ENCODE measurements at places on chromosomes 4 and X.

DNA sequence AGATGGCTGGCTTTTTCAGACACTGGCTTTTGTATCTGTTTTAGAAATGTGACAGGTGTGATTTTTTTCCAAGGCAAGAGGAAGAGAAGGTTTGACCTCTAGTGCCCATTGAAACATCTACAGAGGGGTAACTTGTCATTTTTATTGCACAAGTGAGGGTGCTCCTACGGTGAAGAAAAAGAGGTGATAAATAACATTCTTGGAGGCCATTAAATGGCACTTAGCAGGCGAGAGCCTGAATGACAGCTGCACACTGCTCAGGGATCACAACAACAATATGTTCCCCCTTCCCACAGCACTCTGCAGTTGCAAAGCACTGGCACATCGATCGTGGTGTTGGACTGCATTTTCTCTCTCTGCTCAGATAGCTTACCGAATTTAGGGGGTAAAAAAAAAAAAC is 22.9 kb downstream of the FAM184B start:
- DNase-seq = no peak

DNA sequence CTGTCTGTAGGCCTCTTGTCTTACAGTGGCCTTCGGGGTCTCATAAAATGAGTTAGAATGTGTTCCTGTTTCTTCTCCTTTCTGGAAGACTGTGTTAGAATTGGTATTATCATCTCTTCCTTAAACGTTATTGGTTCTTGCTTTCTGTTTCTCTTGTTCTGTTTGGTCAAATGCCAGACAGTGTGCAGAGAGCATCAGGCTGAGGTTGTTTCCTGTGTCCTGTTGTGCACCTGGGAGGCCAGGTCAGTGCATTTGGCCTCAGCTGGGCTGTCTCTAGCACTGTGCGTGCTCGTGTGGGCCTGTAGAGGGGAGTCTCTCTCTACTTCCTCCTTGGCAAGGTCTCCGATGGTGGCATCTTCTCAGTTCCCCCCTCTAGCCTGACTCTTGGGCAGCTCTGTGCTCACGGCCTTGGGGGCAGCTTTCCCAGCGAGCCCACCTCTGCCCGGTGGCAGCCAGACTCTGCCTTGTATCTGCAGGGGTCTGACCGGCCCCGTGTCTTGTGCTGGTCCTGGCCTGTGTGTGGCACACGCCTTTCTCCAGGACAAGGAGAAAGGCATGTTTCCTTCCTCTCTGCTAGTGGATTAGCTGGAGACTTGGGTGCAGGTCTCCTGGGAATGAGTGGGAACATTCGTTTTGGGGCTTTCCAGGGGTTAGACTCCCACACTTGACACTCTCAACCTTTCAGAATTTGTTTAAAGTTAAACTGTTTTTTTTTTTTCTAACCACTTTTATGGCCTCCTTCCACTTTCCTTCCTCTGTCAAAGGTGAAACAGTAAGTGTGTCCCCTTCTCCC is 62.3 kb downstream of the FAM193A start:
- no peak for DNase-seq

GRCh38 chr4:1770791-1771231 is 22.3 kb upstream of the FGFR3 start:
- DNase-seq = no peak

DNA sequence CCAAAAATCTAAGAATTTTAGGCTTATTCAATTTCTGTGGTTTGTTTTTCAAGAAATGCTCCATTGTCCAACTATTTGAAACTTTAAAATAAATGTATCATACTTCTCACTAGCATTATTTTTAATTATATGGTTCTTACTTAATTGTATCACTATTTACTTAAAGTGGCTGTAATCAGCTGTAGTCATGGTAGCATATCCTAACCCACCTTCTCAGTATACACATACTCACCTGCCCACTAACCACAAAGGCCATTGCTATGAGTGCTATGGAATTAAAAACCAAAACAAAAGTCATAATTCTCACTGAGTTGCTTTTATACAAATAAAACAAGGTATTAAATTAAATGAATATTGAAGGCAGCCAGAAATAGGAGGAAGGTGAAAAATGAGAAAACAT is 5.0 kb downstream of the FBXO8 start:
- DNase-seq = no peak

DNA sequence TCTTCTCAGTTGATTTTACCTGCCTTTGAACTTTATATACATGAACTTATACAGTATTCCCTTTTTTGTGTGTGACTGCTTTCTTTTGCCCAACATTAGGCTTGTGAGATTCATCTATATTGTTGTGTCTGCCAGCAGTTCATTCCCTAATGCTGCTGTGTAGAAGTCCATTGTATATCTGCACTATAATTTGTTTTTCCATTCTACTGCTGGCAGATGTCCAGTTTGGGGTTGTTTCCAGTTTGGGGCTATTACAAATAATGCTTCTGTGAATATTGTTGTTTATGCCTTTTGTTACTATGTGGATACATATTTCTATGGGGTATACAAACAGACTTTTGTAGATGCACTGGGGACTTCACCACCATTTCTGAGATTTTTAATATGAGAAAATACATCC is 268.4 kb downstream of the DCTD start:
- no peak for DNase-seq

DNA sequence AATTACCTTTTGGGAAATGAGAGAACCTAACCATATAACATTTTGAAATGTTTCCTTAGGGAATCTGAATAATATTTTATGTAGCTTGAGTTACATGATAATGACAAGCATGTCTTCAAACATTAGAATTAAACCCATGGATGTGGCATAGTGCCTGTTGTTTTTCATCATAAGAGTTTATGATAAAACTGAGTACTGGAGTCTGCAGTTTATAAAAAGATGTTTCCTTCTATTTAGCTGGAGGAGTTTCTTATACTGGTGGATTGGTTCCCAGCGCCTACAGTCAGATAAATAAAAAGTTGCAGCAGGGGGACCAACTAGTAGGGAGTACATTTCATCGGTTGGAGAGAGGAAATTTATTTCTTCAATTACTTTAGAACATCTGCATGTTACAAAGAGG is 70.1 kb upstream of the PCDH18 start:
- DNase-seq = no peak

GRCh38 chr4:118338981-118339765 is 13.6 kb downstream of the PRSS12 start:
- DNase-seq = no peak

DNA sequence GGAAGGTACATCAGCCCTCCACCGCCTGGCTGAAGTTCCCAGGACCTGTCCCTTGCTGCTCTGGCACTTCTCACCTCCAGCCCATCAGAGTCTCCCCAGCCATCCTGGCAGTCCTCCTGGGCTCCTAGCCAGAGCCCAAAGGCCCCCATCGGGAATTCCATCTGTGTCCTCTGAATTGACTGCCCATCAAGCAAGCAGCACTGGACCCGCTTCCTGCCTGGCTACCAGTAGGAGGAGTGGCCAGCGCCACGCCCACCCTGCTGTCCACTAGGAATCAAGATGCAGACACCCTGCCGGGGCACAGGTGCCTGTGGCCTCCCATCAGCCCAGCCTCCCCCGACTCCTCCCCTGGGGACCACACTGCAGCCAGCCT is 47.2 kb downstream of the C4orf50 start:
- no peak for DNase-seq

- DNase-seq = no peak
These were observed 37.1 kb downstream of the SNX25 start for GRCh38 chr4:185246453-185246852.

DNA sequence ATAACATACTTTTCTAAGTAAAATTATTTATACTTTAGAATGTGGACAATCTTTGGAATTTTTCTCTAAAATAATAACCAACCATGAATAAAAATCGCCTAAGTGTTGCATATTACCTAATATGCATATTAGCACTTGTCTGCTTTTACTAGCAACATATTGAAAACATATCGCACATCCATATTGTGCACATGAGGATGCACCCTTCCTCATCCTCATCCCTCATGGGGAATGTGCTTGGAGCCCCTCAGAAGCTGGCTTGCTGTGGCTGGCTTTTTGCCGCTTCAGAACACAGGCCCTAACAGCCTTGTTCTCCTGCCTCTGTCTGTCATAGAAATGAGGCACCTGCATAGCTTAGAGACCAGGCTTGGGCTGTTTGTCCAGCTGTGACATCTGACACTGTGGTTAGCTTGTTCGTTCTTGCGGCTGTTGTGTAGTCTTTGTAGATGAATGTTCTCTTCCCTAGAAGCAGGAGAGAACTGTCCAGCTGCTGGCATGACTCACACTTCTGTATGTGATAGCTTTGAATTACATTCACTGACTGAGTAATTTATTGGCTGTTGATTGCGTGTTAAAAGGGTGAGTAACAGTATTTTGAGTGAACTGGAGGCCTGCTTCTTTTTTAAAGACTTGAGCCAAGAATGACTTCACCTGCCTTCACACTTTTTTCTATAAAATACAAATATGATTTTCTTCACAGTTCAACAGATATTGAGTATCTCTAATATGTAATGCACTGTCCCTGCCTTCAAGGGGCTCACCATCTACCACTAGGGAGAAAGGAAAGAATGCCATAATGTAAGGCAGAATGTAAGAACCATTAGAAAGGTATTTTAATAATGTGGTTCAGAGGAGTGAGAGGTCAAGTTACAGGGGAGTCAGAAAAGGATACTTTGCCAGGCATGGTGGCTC is 81.9 kb downstream of the HMGB2 start:
- DNase-seq = no peak

DNA sequence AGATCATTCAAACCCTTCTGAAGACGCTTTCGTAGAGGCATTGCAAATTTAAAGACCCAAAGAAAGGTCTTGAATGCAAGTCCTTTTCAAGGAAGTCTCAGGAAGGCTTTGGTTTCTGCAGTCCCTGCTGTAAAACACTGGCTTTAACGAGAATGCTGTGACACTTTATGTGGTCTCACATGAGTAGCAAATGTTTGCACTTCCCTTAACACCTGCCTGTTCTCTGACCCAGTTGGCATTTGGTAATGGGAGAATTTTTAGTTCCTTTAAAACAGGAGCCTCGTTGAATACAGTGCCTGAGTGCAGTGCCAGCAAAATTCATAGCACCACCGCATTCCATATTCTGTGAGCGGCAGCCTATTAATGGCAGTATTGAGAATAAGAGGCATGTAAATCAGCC is 330.5 kb upstream of the PRKX start:
- no peak for DNase-seq

- no peak for DNase-seq
These were observed 31.4 kb upstream of the SETD7 start for GRCh38 chr4:139587446-139587845.

DNA sequence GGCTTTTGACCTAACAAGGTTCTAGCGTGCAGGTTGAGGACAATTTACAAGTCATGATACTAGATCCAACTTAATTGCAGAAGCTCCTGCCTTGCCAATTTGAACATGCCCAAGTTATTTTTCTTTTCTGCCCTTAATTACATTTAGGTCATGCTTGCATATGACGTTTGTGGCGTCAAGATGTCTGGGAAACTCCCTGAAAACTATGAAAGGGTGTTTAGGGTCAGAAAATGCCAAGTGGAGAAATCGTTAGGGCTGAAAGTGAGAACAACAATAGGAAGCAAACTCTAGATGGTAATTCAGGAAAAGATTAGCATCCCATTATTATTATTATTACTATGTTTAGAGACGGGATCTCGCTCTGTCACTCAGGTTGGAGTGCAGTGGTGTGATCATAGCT is 38.2 kb upstream of the PLAC8 start:
- no peak for DNase-seq

GRCh38 chr4:7331682-7332000 is 103.1 kb downstream of the PSAPL1 start:
- DNase-seq = no peak

- DNase-seq = no peak
These were observed 129.3 kb downstream of the AKAP4 start for GRCh38 chrX:50071494-50071893.

- no peak for DNase-seq
These were observed 65.6 kb downstream of the ASB9 start for GRCh38 chrX:15204130-15204751.

DNA sequence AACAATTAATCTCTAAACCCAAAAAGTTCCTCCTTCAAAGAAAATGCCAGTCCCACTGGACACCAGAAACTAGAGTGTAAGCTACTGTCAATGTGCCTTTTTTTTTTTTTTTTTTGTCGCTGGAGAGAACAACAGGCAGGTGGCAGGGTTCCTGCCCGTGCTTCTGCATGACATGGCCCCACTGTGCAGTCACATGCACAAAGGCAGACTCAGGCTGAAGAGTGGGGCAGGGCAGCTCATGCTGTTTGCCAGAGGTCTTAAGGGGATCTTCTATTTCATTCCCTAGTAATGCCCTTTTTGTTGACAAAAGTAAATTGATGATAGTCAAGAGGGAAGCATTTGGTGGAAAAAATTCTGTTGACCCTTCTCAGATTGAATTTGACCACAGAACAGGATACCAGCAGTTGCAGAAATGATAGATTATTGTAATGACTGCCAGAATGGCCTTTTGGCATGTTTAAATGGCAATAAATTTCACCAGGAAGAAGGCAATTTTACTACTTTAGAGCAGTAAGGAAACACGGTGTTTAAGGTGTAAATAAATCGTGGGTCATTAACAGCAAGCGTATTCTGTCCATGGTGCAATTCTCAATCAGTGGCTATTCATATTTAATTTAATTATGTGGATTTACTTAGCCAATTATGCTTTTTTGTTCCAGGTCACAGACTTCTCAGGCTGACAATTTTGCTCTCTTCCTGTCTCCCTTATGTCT is 80.9 kb downstream of the NKX6-1 start:
- no peak for DNase-seq

GRCh38 chrX:7076245-7076661 is 71.3 kb upstream of the STS start:
- no peak for DNase-seq

DNA sequence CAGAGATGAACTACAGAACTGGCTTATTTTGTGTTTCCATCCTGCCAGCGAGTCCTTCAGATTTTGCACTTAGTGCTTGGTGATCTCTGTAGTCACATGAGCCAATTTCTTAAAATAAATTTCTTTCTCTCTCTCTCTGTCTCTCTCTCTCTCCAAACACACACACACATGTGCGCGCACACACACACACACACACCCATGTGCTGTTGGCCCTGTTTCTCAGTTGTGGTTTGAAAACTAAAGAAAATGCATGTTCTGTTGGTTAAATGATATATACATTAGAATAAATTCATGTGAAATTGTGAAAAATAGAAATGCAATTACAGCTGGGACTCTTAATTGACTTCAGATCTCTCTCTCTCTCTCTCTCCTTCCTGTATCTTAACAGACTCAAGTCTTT is 399.3 kb downstream of the FAT4 start:
- no peak for DNase-seq

- no peak for DNase-seq
These were observed 26.0 kb downstream of the FHDC1 start for GRCh38 chr4:152962150-152962549.

GRCh38 chr4:151882072-151882803 is 121.4 kb upstream of the GATB start:
- DNase-seq = no peak

DNA sequence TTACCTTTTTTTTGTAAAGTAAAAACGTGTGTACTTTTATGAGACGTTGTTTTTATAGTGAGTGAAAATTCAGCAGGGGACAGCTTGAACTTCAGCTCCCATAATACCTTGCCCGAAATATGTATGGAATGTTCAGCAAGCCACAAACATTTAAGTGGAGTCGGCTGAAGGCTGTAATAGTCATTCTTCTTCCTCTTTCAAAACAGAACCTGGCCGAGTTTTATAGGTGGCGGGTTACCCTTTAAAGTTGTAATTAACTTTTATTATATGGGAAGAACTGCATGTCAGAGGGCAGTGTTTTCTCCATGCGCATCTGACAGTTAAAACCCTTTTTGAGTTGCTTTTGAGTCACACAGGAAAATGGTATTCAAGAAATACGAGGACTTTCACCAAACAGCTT is 50.7 kb downstream of the CLDN34 start:
- DNase-seq = no peak
